ENCODE measurements at places on chromosomes 7 and 10.

DNA sequence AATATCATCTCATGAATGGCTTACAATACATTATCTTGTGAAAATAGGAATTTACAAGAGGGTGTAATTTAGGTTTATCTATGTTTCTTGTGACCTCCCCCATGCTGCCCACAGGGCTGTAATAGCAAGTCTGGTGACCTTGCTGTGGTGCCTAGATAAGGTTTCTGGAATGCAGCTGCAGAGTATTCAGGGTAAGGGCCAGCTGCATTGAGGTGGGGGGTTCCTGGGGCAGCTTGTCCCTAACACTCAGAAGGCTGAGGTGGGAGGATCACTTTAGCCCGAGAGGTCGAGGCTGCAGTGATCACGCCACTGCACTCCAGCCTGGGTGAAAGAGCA lies 5.3 kb upstream of the DHTKD1 start:
- no peak for DNase-seq

DNA sequence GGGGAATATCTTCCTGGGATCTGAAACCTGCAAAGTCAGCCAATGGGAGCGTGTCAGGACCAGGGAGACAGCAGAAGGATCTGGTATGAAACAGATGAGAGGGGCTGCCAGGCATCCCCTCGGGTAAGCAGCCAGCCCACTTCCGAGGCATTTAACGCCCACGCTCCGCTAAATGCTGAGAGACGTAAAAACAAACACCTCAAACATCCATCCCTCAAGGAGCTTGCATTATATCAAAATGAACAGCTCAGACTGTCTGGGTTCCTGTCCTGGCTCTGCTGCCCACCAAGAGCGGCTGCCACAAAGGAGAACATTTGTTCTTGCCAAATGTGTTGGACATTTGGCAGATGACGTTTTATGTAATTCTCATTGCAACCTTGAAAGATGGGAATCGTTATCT lies 7.0 kb upstream of the SERPINE1 start:
- no peak for DNase-seq

DNA sequence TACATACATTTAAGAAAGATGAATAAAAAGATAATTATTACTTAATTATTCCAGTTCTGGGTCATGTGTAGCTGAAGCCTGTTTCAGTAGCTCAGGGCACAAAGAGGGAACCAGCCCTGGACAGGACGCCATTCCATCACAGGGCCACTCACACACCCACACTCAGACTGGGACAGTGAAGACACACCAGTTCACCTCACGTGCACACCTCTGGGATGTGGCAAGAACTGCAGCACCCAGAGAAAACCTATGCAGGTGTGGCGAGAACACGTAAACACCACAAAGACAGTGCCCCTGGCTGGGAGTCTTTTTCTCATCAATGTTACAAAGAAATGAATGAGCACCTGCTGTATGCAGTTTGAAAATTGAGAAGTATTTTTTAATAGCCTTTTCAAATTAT lies 1.6 kb upstream of the IDI1 start:
- DNase-seq: no peak

DNA sequence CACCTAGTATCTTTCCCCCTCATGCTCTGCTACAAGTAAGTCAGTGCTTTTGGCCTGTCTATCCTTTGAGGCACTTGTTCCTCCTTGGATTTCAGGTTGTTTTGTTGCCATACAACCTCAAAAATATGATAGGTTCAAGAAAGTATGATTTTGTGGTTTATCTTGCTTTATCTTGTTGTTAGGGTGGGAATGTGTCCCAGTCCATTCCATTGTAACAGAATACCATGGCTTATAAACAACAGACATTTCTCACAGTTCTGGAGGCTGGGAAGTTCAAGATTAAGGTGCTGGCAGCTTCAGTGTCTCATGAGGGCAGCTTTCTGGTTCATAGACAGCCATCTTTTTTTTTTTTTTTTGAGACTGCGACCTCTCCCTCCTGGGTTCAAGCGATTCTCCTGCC lies 72.1 kb downstream of the TMEM270 start:
- no peak for DNase-seq

DNA sequence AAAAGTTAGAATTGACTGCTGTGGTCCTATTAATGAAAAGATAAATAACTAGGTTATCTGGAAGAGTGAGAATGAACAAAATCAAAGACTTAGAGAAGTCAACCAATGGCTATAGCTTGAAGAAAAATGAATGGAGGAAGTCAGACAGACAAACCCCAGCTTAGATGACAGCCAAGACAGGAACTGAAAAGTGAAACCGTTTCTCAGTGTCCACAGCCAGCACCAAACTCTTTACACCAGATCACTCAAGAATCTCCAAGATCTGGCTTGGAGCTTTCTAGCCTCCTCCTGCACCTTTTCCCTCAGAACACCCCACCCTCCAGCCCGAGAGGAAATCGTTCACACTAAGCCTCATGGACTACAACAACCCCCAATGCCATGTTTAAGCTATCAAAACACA lies 167.0 kb downstream of the SFMBT2 start:
- no peak for DNase-seq

DNA sequence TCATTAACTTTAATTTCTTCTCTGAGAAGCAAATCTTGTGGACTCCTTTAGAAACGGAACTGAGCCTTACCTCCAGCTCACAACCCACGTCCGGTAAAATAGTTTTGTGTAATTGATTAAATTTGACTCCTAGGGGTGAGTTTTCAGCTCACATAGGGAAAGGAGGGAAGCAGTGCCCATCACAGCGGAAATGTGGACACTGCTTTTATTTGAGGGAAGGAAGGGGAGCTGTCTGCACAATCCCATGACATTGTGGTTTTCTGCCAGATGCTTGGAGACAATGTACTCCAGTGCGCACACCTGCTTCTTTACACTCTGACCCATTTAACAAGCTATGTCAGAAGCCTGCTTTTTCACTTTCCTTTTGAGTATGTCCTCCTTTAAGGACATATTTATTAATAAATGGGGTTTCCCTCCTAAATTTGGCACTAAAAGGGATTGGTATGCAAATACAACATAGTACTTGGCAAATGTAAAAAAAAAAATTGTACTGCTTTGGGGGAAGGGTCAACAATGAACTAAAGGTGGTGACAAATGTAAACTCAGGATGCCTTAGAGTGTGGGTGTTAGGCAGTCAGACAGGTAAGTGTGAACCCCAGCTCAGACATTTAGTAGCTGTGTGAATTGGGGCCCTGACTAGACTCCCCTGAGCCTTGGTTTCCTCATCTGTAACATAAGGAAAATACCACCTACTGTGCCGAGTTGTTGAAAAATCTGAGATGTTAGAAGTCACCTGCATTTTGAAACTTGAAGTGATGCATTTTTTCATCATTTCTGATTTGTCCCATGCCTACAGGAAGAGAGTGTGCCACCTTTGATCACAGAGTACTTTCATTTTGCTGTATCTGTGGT lies 90.2 kb upstream of the KLF6 start:
- DNase-seq: no peak

- no peak for DNase-seq
Measured at GRCh38 chr7:82549616-82550285, 106.2 kb upstream of the CACNA2D1 start.
